Stimulated activated CD4-positive, alpha-beta T cell treated with anti-CD3 and anti-CD28 coated beads, Interleukin-15, amount 100 ng/mL, for 1 hour (primary cell): ENCODE measurements at places on chromosomes 13 and 19.
A peak's percentile ranks its signal among the peaks of the same experiment; 100 is the strongest.

- DNase-seq = no peak
Measured at GRCh38 chr13:106755542-106755941, 187.6 kb upstream of the ARGLU1 start.

DNA sequence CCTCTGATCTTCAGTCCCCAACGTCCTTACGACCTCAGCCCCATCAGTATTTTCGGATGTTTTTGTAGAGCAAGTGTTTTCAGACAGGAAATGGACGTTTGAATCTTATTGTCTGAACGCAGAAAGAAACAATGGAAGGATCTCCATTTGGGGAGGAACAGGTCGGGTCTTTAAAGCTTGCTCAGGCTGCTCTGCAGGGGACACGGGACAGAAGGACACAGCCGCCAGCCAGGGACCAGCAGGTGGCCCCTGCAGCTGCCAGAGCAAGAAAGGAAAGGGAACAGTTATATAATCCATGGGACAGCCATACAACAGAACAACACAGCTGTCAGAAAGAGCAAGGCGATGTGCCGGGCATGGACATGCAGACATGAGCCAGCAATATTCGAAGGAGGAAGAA lies 18.5 kb upstream of the IGLON5 start:
- no peak for DNase-seq

DNA sequence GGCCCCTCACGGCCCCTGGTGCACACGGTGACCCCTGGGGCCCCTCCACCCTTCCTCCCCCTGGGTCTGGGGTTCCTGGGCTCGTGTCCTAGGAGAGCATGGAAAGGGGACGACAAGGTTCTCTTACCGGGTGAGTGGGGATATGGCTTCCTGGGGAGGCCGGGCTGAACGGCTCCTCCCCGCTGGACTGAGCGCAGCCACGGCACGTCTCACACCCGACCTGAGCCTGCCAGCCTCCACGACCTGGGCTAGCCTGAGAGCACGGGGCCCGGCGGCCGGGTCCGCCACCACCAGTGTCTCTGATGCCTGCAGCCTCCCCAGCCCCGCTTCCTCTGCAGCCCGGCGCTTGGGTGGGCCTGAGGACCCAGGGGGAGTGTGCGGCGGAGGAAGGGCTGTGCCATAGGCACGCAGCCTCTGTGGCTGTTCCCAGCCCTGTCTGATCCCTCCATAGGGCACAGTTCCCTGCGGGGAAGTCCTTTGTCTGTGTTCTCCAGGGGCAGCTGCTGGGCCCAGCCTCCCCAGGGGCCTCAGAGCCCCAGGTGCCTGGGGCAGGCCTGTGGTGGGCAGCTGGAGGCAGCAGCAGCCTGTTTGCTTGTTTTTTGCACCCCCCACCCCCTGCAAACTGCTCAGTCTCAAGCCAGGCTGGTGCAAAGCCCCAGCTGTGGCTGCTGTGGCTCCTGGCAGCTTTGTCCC lies 15.0 kb downstream of the PLIN4 start:
- DNase-seq = no peak

DNA sequence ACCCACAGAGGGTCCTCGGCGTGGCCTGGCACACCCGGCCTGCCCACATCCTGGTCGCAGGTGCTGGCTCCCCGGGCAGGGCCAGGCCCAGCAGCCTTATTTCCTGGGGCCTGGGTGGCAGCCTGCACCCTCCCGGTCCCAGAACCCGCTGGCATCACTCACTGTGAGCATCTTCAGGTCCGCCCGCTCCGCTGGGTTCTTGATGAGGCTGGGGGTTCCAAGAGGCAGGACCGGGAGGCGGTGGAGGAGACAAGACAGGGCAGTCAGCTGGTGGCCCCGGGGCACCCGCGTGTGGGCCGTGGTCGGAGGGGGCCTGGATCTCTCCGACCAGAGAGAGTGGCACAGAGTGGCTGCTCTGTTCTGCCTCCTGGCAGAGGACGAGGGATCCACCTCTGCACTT lies 27.6 kb upstream of the ZBTB7A start:
- DNase-seq = no peak

DNA sequence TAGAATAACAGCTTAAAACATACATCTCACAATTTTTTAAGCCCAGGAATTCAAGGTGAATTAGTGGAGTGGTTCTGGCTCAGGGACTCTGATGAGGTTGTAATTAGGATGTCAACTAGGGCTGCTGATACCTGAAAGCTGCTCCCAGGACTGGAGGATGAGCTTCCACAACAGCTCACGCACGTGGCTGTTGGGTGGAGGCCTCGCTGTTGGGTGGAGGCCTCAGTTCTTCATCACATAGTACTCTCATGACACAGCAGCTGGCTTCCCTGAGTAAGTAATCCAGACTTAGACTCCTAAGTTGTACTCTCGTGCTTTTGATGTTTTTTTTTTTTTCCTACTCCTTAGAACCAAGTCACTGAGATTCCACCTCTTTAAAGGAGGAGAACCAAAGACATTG lies 577.1 kb upstream of the PRR20A start:
- DNase-seq = no peak

DNA sequence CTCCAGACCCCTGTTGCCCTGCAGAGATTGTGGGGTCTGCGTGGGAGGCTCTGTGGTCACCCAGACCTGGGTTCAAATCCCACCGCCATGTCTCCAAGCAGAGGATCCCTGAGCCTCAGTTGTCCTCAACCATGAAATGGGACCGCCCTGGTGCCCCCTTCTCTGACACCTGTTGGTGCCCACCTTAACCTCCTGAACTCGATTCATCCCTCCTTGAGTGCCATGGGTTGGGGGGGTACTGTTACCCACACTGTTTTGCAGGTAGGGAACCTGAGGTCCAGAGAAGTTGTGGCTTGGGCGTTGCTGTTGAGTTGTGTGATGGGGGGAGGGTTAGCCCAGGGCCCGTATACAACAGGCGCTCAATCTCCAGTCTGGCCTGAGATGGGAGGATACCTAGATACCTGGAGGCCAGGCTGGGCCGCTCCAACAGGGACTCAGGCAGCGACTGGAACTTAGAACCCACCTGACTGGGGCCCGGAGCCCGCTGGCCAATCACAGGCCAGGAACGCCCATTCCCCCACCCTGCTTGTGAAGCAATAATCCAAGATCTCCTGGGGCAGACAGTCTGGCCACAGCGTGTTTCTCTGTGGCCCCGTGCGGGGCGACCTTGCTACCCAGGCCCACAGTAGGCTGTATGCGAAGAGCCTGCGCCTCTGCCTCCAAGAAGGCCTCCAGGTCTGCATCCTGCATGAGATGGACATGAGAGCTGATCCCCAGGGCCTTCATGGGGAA lies 2.8 kb downstream of the ARID3A start:
- no peak for DNase-seq

GRCh38 chr13:60213236-60213744 lies 49.6 kb upstream of the DIAPH3 start:
- no peak for DNase-seq

GRCh38 chr19:19410553-19411550 lies 5.4 kb downstream of the GATAD2A start:
- no peak for DNase-seq

GRCh38 chr13:50426927-50427326 lies 411.7 kb downstream of the KCNRG start:
- DNase-seq = no peak

DNA sequence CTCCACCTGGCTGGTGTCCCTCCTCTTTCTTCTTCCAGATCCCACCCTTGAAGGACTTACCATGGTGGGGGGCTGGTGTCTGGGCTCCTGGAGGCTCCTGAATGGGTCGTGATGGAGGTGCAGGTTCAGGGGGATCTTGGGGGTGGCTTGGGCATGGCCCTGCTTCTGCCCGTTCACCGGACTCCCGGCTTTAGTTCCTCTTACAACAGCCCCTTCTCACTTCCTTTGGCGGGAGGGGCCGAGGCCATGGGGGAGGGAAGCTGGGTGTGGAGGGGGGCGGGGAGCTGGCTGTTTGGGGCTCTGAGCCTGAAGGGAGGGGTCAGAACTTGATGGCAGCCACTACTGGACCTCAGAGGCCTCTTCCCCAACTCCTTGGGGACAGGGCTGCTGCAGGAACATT lies at the start of gene MYO1F:
TSS of gene MYO1F (minus strand) at position 196 of the 400 bp plus-strand sequence. CDS start at position 63, 133 bp downstream.
- DNase-seq = no peak

DNA sequence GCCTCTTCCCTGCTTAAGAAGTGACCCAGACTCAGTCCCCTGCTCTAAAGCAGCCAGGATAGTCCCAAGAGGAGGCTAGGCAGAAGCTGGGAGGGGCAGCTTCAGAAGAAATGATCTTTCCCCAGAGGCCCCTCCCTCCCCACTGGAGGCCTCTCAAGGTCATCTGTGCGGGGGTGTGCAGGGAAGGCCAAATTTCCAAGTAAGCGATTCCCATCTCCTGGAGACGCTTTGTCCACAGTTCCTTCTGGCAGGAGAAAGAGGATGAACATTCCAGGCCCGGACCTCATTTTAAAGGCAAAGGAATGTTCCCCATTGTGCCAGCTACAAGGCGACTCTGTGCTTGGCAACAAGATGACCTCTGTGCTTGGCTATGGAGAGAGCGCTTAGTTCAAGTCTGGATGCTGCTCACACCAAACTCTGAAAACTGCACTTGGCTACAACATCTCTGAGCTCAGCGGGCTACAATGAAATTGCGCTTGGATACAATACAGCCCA lies 23.5 kb downstream of the COL5A3 start:
- DNase-seq = no peak

DNA sequence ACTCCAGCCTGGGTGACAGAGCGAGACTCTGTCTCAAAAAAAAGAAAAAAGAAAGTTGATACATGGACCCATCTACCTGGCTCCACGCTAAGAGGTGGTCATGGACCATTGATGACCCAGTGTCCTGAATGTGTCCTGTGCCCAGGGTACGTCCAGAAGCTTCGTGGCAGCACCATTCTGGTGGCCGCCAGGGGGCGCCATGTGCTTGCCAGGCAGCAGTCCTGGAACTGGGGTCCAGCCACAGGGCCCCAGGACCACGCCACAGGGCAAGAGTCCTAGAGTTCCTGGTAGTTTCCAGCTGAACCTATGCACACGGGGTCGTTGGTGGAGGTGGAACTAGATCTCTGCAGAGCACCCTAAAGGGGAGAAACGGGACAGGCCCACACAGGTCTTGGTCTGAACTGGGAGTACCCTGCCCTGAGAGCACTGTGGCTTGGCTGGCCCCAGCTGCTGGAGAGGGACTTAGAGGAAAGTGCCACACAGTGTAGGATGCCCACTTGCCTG lies 19.9 kb upstream of the FBXO27 start:
- DNase-seq = peak; percentile 46

DNA sequence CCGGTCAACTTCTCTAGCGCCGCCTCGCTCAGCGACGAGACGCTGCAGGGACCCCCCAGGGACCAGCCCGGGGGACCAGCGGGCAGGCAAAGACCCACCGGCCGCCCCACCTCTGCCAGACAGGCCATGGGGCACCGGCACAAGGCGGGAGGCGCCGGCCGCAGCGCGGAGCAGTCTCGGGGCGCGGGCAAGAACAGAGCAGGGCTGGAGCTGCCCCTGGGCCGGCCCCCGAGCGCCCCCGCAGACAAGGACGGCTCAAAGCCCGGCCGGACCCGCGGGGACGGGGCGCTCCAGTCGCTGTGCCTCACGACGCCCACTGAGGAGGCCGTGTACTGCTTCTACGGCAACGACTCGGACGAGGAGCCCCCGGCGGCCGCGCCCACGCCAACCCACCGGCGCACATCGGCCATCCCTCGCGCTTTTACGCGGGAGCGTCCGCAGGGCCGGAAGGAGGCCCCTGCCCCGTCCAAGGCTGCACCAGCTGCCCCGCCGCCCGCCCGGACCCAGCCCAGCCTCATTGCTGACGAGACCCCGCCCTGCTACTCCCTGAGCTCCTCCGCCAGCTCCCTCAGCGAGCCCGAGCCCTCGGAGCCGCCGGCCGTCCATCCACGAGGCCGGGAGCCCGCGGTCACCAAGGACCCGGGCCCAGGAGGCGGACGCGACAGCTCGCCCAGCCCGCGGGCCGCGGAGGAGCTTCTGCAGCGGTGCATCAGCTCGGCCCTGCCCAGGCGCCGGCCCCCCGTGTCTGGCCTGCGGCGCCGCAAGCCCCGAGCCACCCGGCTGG lies 11.3 kb downstream of the C19orf25 start:
- DNase-seq = no peak

DNA sequence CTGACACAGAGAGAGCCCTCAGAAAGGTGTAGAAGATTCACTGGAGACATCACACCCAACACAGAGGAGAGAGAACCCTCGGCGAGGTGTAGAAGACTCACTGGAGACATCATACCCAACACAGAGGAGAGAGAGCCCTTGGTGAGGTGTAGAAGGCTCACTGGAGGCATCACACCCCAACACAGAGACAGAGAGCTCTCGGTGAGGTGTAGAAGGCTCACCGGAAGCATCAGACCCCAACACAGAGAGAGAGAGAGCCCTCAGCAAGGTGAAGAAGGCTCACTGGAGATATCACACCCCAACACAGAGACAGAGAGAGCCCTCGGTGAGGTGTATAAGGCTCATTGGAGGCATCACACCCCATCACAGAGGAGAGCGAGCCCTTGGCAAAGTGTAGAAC lies 826.5 kb downstream of the UQCRFS1 start:
- no peak for DNase-seq

GRCh38 chr13:63446329-63446728 lies 2030.7 kb upstream of the PCDH20 start:
- DNase-seq = no peak

DNA sequence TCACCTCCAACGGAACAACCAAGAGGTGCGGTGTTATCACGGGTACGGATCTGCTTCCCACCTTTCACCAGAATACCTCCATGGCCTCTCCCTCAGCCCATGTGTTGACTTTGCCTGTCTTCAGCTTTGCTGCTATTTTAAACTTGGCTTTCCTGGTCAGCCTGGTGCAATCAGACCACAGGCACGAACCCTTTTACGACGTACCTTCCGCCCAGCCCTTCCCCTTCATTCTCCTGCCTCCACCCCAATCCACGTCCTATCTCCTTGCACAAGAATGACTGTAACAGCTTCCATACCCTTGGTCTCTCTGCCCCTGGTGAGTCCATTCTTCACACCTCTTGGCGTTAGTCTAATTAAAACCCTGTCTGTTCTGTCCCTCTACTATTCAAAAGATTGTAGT lies 431.7 kb downstream of the EFNB2 start:
- no peak for DNase-seq

DNA sequence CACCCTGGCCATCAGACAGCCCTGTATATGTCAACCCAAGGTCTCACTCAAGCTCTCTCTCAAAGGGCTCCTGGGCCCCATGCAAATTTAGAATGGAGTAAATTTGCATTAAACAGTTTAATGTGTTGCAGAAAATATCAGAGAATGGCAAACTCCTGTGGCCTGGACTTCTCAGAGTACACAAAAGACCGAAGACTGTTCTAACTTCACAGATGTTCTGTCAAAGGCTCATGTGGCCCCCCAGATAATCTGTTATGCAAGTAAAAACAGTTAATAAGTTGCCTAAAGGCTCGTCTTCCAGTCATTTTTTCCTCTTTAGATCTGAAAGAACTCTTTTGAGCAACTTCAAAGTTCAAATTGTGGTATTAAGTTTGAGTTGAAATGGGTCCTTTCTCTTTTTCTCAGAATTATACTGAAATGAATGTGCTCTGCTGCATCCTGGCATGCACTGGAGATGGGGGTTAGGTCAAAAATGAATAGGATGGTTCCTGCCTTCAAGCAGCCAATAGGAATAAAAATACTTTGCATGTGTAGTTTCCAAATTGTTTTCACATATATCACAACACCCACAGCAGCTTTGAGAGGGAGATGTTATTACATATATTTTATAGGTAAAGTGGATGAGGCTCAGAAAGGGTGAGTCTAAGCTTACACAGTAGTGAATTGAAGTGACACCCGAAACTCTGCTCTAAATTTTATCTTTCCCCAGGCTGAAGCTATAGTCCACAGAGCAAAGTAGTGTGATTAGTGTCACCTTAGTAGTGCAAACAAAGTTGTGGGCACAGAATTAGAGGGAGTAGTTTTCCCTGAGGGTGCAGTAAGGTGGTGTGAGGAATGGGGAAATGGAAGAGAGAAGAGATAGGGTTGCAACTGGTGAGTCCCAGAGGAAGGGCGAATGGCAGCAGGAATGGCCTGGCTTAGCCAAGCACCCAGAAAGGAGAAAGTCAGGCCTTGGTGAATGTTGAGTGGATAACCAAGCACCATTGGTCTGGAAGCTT lies 205.0 kb upstream of the RFC3 start:
- DNase-seq = no peak
